ENCODE measurements at places on chromosomes 2 and 18. TPM values are rescaled to one million over a fixed set of nuclear protein-coding genes. Genes with fewer than 3 reads are reported as not detected.

CRYGD gene
- total RNA-seq = not detected

SCLY gene
- total RNA-seq = 119 TPM

- no peak overlapping the region for H3K27ac ChIP-seq
- no peaks in the 10 kb centered on the region for H3K4me1 ChIP-seq
- no peaks in the 10 kb centered on the region for H3K36me3 ChIP-seq
- peaks cover 4% of the 10 kb centered on the region for H3K27me3 ChIP-seq
- DNase-seq = no peak
Observed at GRCh38 chr2:159591221-159591620, 25.1 kb downstream of the BAZ2B start.

DNA sequence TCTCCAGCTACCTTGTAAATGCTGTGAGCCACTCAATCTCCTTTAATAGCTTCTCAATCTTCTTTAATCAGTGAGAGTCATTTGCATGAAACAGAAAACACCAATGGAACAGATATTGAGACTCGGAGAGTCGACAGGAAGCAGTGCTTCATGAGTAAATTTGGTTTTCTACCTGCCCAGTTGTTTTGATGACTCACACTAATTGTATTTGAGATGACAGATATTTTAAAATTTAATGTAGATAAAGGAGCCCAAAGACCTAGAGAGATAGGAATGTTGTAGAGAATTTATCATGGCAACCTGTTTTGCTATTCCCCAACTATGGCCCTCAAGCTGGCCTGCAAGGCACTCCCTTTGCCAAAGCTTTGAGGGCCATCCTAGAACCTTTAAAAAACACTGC, 119.1 kb downstream of the CDC42EP3 start:
- no peak overlapping the region for H3K27ac ChIP-seq
- no peak for DNase-seq
- H3K4me3 ChIP-seq = no peak overlapping the region
- H3K27me3 ChIP-seq = no peaks in the 10 kb centered on the region

- H3K36me3 ChIP-seq = no peaks in the 10 kb centered on the region
- no peak overlapping the region for H3K4me3 ChIP-seq
- no peaks in the 10 kb centered on the region for H3K4me1 ChIP-seq
- DNase-seq = no peak
- H3K27me3 ChIP-seq = no peaks in the 10 kb centered on the region
- H3K27ac ChIP-seq = no peak overlapping the region
Observed at GRCh38 chr2:62972601-62973000, 78.0 kb upstream of the OTX1 start.

GRCh38 chr18:40470723-40471122, 1484.3 kb upstream of the PIK3C3 start:
- H3K4me1 ChIP-seq = no peaks in the 10 kb centered on the region
- DNase-seq = no peak
- H3K4me3 ChIP-seq = no peak overlapping the region
- H3K27me3 ChIP-seq = no peaks in the 10 kb centered on the region
- no peak overlapping the region for H3K27ac ChIP-seq

DNA sequence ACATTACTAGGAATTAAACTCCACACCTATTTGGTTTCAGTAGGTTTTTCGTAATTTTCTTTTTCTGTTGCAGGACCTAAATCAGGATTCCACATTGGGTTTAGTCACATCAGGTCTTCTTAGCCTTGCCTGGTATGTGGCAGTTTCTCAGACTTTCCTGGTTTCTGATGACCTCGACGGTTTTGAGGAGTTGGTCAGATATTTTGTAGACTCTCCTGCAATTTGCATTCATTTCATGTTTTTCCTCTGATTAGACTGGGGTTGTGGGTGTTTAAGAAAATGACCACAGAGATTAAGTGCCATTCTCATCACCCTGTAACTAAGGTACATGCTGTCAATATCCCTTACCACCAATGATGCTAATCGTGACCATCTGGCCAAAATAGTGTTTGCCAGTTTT, 97.3 kb upstream of the ST6GAL2 start:
- H3K4me3 ChIP-seq = no peak overlapping the region
- no peaks in the 10 kb centered on the region for H3K4me1 ChIP-seq
- no peak for DNase-seq
- H3K27ac ChIP-seq = no peak overlapping the region
- no peaks in the 10 kb centered on the region for H3K36me3 ChIP-seq

GRCh38 chr2:157813467-157813866, 62.7 kb downstream of the ACVR1 start:
- H3K27me3 ChIP-seq = no peaks in the 10 kb centered on the region
- peaks cover 46% of the 10 kb centered on the region for H3K36me3 ChIP-seq
- no peak overlapping the region for H3K4me3 ChIP-seq

Data from activated T-helper 1 cell treated with anti-CD3 and anti-CD28 coated beads, Interleukin-12 subunit alpha, Interleukin-12 subunit beta, Interleukin-2, Interleukin-4 antibody, amounts not matched to agents 30 ng/mL and 10 ng/mL and 1 ng/mL, durations not matched to agents 14 hours and 24 hours and 36 hours (primary cell).